Activated CD4-positive, alpha-beta T cell treated with anti-CD3 and anti-CD28 coated beads, Interleukin-2, amount 10 ng/mL, durations not matched to agents 24 days and 14 days (primary cell): ENCODE measurements at places on chromosomes 11 and 22. TPM values are rescaled to one million over a fixed set of nuclear protein-coding genes. Genes with fewer than 3 reads are reported as not detected.

DNA sequence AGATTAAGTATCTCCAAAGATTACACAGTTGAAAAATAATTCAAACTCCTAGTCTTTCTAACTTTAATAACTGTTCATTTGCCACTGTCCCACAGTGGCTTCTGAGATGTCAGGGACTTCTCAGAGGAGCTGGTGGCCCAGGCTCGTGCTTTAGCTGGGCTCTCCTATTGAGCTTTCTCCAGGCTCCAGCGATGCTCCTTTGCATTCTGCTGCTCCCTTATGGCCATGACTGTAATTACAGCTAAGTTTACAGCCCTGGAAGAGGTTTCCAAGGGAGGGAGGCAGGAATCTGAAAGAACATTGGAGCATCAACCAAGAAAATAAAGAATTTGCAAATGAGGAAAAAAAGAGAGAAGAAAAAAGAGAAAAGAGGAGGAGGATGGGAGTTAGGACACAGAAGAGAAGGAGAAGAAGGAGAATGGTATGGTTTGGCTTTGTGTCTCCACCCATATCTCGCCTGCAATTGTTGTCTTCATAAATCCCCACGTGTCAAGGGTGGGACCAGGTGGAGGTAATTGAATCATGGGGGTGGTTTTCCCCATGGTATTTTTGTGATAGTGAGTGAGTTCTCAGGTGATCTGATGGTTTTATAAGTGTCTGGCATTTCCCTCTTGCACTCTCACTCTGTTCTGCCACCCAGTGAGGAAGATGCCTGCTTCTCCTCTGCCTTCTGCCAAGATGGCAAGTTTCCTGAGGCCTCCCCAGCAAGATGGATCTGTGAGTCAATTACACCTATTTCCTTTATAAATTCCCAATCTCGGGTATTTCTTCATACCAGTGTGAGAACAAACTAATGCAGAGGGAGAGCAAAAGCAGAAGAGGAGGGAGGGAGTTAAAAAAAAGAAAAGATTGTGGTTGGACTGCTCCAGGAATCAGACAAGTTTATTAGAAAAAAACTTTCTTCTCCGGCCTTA lies 857.0 kb downstream of the KCNA4 start:
- H3K27ac ChIP-seq = no peak overlapping the region
- no peaks in the 10 kb centered on the region for H3K27me3 ChIP-seq
- DNase-seq = no peak
- H3K4me1 ChIP-seq = no peaks in the 10 kb centered on the region

GRCh38 chr11:11422411-11423128 lies 69.5 kb upstream of the CSNK2A3 start:
- no peak overlapping the region for H3K4me3 ChIP-seq
- H3K27ac ChIP-seq = no peak overlapping the region
- peaks cover 3% of the 10 kb centered on the region for H3K4me1 ChIP-seq
- H3K36me3 ChIP-seq = no peaks in the 10 kb centered on the region

DNA sequence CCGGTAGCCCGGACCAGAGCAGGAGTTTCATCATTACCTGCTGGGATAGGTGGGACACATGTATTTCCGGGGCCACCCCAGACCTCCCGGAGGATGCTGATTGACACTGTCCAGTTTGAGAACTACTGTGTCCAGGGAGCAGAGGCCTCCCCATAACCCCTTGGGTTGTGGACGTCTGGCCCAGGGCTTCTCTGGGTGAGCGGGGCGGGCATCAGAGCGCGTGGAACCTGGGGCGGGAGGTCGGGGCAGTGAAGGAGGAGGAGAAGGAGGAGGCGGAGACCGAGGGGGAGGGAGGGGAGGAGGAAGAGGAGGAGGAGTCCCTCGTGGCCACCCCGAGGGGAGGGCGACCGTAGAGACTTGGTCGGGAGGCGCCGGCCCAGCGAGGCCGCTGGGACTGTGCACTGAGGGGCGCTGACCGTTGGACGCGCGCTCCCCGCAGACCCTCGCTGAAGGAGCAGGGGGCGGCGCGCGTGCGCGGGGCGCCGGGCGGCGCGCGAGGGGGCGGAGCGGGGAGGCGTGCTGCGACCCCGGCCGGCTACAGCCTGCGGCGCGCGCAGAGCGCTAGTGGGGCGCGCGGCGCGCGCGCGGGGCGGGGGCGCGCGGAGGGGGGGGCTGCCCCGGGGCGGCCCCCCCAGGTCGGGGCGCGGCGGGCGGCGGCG lies at the start of gene GRK3:
Gene GRK3 (plus strand): TSS at position 356 of the 659 bp plus-strand sequence. CDS start 366 bp downstream, outside the sequence.
- H3K27me3 ChIP-seq = no peaks in the 10 kb centered on the region
- peaks cover 62% of the 10 kb centered on the region for H3K4me1 ChIP-seq
- peaks cover 4% of the 10 kb centered on the region for H3K36me3 ChIP-seq
- peak within 1 kb of the TSS; percentile 96 for H3K4me3 ChIP-seq
- H3K27ac ChIP-seq = peak within 1 kb of the TSS; percentile 95
- peak; percentile 93 for DNase-seq

DNA sequence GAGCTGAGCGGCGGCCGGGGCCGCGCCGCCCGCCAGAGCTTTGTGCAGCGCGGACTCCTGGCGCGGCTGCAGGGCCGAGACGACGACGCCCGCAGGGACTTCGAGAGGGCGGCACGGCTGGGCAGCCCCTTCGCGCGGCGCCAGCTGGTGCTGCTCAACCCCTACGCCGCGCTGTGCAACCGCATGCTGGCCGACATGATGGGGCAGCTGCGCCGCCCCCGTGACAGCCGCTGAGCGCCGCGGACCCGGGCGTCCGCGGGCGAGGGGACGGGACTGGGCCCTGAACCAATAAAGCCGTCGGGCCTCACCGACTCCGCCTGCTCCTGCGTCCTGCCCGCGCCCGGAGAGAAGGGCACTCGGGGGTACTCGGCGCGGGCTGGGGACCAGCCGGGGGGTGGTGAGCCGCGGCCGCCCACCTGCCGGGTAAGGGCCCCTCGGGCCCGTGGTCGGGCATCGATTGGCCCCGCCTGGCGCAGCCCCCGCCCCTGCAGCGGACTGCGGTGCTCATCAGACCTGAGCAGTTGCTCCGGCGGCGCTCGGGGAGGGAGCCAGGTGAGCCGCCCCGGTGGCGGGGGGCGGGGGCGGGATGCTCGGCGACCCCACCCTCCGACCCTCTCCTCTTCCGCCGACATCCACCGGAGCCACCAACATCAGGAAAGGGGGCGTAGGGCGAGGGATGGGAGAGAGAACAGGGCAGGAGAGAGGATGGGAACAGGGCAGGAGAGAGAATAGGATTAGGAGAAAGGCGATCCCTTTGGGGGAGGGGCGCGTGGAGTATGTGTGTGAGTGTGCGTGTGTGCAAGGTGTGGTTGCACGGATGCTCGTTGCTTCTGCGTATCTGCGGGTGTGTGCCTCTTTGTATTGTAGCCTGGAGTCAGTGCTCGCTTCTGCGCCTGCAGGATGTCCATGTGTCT lies at the start of gene TMEM25:
Gene TMEM25 (plus strand): TSS at position 510 of the 914 bp plus-strand sequence. CDS start 610 bp downstream, outside the sequence.
- H3K27ac ChIP-seq = peak within 1 kb of the TSS; percentile 59
- H3K27me3 ChIP-seq = no peaks in the 10 kb centered on the region
- H3K4me1 ChIP-seq = peaks cover 24% of the 10 kb centered on the region
- peak within 1 kb of the TSS; percentile 84 for H3K4me3 ChIP-seq
- H3K36me3 ChIP-seq = peaks cover 3% of the 10 kb centered on the region
- DNase-seq = peak; percentile 94

- H3K4me3 ChIP-seq = no peak overlapping the region
- no peak for DNase-seq
- no peaks in the 10 kb centered on the region for H3K4me1 ChIP-seq
- no peak overlapping the region for H3K27ac ChIP-seq
Measured at GRCh38 chr11:132186699-132187098, 816.3 kb downstream of the NTM start.

DNA sequence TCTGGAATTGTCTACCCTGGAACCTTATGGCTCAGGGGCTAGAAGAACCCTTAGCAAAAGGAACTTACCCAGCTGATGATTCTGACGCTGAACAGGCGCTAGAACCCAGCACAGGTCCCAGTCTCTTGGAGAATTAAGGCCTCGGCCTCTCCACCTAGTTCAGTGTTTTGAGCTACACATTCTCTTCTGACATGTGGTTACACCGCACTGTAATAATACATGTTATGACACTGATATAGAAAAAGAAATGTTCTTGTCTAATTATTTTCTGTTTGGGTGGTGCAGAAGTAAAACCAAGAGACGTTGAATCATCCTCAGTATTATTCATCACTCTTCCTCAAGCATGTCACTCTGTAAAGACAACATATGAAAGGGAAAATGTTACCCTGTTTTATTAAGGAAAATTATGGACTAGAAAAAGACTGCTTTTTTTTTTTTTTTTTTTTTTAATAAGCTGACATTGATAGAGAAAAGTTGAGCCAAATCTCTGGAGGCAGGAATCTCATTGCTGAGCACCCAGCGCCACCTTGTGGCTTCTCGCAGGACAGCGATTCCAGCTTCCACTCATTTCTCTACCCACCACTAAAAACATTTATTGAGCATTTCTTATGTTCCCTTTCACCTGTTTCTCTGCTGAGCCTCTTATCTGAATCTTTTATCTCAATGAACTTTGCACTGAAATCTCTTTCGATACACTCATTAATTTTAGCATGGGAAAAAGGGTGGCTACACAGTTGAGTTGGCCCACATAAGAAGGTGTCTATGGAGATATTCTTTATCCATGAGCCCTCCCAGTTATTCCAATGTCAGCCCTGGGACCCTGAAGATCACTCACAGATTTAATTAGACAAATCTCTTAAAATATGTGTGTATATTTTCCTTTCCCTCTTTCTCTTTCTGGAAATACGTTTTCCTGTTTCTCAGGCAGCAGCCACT lies 12.6 kb upstream of the APLNR start:
- no peak overlapping the region for H3K27ac ChIP-seq
- peak; percentile 83 for DNase-seq
- H3K36me3 ChIP-seq = no peaks in the 10 kb centered on the region
- H3K27me3 ChIP-seq = peaks cover 12% of the 10 kb centered on the region

Gene CYP2R1
- 13.1 and 13.7 TPM in 2 replicates for total RNA-seq

Gene DNAJB7
- total RNA-seq = not detected in 2 replicates

Gene MMP12
- total RNA-seq = not detected in 2 replicates

- H3K27me3 ChIP-seq = no peaks in the 10 kb centered on the region
- no peak overlapping the region for H3K4me3 ChIP-seq
- H3K36me3 ChIP-seq = no peaks in the 10 kb centered on the region
Measured at GRCh38 chr11:97454988-97455387, 1065.2 kb downstream of the JRKL start.

GRCh38 chr22:47786650-47787290 lies 1024.3 kb downstream of the TBC1D22A start:
- H3K4me1 ChIP-seq = no peaks in the 10 kb centered on the region
- H3K4me3 ChIP-seq = no peak overlapping the region
- H3K36me3 ChIP-seq = no peaks in the 10 kb centered on the region
- H3K27me3 ChIP-seq = peaks cover 2% of the 10 kb centered on the region
- no peak overlapping the region for H3K27ac ChIP-seq

GRCh38 chr11:126971305-126971704 lies 29.3 kb downstream of the KIRREL3 start:
- no peak for DNase-seq
- H3K36me3 ChIP-seq = no peaks in the 10 kb centered on the region
- H3K4me1 ChIP-seq = no peaks in the 10 kb centered on the region

DNA sequence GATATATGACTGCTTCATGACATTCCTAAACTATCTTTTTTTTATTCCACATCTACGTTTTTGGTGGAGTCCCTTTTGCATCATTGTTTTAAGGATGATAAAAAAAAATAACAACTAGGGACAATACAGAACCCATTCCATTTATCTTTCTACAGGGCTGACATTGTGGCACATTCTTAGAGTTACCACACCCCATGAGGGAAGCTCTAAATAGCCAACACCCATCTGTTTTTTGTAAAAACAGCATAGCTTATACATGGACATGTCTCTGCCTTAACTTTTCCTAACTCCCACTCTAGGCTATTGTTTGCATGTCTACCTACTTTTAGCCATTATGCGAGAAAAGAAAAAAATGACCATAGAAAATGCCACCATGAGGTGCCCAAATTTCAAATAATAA lies 13.2 kb downstream of the MS4A1 start:
- H3K4me1 ChIP-seq = no peaks in the 10 kb centered on the region
- no peak for DNase-seq
- peaks cover 23% of the 10 kb centered on the region for H3K27me3 ChIP-seq
- H3K27ac ChIP-seq = no peak overlapping the region
- no peak overlapping the region for H3K4me3 ChIP-seq

Gene TMEM86A
- total RNA-seq = 0.21 and 0.73 TPM in 2 replicates
